ENCODE measurements at places on chromosomes 5 and 9.

DNA sequence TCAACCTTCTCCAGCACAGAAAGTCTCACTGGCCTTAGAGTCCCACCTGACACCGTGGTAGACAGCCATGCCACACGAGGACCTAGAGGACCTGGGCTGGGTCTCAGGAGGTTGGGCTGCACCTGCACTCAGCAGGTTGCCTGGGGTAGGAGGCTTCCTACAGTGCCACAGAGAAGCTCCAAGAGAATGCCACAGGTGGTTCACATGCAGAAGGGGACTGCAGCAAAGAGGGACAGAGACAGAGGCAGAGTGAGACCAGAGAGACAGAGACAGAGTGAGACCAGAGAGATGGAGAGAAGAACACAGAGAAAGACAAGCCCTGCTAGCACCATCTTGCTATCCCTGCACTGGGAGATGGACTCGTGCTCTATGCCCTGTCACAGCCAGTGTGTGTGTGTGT lies 5.7 kb downstream of the CAMK2A start:
- DNase-seq: no peak

GRCh38 chr5:117888688-117889087 lies 1099.7 kb downstream of the DTWD2 start:
- DNase-seq: no peak

DNA sequence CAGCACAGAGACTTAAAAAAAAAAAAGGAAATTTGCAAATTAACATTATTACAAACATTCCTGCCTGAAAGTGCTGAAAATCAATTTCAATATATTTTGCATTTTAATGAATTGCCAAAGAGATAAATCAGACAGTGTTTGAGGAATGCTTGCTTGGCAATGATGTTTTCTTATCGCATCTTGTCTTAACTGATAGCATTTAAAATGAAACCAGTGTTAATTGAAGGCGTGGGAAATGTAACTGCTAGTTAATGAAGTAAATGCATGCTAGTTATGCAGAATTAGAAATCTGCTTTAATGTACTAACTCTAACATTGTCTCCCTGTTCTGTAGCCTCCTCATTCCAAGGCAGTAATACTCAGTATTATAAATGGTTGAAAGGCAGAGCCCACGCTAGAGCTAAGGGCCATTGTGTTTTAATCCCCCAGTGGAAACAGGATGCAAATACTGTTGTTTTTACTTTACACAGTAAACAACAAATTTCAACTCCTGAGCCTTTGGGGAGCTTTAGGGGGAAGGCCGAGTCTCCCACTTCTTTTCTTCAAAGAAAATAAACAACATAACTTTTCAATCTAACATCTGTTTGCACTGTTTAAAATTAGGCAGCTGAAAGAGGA lies 586.9 kb downstream of the TLE4 start:
- DNase-seq: no peak

DNA sequence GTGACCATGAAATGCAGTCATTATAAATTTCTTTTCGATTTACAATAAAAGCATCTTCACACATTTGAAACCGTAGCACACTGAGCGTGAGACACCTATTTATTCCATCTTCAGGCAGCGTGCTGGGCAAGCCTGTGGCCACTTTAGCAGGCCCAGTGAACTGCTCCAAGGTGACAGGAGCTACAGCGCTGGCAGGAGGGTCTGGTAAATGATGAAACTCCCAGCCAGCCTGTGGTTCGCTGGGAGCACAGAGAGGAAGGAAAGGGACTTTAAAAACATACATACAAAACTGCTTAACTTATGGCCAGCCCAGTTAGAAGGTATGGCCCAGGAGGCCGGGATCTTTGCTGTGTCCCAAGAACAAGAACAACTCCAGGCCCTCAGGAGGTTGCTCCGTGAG lies 5.1 kb downstream of the RAPGEF1 start:
- DNase-seq: no peak

DNA sequence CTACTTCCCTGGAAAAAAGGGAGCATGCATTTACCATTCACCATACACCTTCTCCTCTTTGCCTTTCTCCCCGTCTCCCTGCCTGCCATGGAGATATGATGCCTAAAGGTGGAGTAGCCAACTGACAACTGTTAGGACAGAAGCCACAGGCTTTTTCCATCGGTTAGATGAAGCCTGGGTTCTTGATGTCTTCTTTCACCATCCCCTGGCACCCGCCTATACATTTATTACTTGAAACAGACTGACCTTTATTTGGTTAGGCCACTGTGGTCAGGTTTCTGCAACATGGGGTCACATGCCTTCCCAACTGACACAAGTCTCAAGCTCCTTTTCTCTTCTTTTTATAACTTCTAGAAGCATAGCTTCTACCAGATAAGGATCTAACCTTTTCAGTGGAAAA lies 7.1 kb downstream of the LCP2 start:
- DNase-seq: no peak

Measured in stimulated activated CD4-positive, alpha-beta T cell treated with anti-CD3 and anti-CD28 coated beads, Interleukin-1b, Interleukin-23, amount 100 ng/mL, for 4 hours (primary cell).